ENCODE measurements at places on chromosomes 6 and 20.

- DNase-seq, result no peak
Observed at GRCh38 chr20:36304786-36305495, 1.2 kb upstream of the DLGAP4 start.

- DNase-seq, result peak; percentile 77
Observed at GRCh38 chr6:31729515-31729978, 448 bp upstream of the DDAH2 start.

- no peak for DNase-seq
Observed at GRCh38 chr6:18314317-18314997, 50.1 kb upstream of the DEK start.

- no peak for DNase-seq
Observed at GRCh38 chr6:34982424-34982852, 93.4 kb downstream of the ANKS1A start.

DNA sequence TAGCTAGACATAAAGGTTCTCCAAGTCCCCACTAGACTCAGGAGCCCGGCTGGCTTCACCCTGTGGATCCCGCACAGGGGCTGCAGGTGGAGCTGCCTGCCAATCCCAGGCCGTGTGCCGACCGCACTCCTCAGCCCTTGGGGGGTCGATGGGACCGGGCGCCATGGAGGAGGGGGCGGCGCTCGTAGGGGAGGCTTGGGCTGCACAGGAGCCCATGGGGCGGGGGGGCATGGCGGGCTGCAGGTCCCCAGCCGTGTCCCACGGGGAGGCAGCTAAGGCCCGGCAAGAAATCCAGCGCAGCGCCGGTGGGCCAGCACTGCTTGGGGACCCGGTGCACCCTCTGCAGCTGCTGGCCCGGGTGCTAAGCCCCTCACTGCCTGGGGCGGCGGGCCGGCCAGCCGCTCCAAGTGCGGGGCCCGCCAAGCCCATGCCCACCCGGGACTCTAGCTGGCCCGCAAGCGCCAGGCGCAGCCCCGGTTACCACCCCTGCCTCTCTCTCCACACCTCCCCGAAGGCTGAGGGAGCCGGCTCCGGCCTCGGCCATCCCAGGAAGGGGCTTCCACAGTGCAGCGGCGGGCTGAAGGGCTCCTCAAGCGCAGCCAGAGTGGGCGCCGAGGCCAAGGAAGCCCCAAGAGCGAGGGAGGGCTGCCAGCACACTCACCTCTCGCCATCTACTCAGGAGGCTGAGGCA, 26.5 kb upstream of the ID1 start:
- no peak for DNase-seq

DNA sequence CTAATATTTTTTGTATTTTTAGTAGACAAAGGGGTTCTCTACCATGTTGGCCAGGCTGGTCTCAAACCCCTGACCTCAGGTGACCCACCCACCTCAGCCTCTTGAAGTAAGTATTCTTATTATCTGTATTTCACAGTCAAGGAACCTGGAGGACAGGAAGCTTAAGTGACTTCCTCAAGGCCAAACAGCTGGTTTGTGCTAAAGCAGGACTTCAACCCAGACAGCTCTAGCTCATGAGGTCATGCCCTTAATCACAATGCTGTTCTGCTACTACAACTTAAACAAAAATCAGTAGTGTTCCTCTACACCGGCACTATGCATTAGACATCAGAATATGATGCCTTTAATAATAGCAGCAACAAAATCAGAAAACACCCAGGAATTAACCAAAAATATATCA, 168.9 kb downstream of the ADGB start:
- no peak for DNase-seq

DNA sequence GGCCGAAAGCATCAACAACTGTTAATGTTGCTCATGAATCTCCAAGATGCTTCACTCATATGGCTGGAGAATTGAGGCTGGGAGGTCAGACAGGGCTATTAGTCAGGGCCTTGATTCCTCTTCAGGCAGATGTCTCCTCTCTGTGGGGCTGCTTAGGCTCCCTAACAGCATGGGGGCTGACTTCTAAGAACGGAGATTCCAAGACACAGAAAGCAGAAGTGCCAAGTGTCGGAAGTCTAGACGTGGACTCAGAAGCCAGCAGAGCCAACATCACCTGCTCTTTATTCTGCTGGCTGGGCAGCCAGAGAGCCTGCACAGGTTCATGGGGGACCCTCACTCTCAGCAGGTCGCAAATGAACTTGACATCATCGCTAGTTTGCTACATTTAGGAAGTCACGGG, 279.8 kb downstream of the CDH26 start:
- DNase-seq, result no peak

DNA sequence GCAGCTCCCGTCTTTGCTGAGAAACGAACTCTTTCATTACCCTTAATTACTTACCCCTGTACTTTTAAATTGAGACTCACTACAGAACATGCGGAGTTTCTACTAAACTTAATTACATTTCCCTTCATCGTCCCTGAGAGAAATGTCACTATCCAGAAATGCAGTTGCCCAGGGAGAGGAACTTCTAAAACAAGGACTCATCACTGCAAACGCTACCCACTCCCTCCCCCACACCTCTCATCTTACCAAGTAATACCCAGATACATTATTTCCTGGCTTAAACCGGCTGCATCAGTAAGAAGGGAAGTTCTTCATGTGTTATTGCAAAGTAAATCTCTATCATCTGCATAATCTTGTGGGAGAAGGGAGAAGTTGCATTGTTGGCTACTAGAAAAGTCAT, 138.3 kb downstream of the IPCEF1 start:
- no peak for DNase-seq

GRCh38 chr6:5667737-5668136, 339.0 kb downstream of the NRN1 start:
- no peak for DNase-seq

- no peak for DNase-seq
Observed at GRCh38 chr6:159468994-159469393, 224.0 kb downstream of the SOD2 start.

- DNase-seq, result no peak
Observed at GRCh38 chr20:32894711-32895355, 36.1 kb downstream of the EFCAB8 start.

DNA sequence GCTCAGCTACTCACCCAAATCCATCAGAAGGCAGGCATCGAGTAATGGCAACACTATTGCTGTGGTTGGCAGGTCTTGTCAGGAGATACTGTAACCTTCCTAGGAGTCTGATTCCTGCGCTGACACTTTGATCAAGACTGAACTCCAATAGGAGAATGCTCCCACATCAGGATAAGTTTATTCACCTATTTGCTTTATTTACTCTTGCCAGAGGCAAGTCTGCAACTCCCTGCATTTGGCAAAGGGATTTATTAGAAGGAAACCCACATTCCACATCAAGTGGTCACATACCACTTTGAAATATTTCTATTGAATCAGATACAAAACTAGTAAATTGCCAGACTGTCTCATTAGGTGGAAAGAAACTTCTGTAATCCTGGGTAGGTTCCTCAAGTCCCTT, 43.5 kb downstream of the ZFAND3 start:
- no peak for DNase-seq

GRCh38 chr20:19308146-19308545, 95.7 kb downstream of the SLC24A3 start:
- no peak for DNase-seq

- no peak for DNase-seq
Observed at GRCh38 chr6:125066140-125066539, 87.4 kb upstream of the TPD52L1 start.

DNA sequence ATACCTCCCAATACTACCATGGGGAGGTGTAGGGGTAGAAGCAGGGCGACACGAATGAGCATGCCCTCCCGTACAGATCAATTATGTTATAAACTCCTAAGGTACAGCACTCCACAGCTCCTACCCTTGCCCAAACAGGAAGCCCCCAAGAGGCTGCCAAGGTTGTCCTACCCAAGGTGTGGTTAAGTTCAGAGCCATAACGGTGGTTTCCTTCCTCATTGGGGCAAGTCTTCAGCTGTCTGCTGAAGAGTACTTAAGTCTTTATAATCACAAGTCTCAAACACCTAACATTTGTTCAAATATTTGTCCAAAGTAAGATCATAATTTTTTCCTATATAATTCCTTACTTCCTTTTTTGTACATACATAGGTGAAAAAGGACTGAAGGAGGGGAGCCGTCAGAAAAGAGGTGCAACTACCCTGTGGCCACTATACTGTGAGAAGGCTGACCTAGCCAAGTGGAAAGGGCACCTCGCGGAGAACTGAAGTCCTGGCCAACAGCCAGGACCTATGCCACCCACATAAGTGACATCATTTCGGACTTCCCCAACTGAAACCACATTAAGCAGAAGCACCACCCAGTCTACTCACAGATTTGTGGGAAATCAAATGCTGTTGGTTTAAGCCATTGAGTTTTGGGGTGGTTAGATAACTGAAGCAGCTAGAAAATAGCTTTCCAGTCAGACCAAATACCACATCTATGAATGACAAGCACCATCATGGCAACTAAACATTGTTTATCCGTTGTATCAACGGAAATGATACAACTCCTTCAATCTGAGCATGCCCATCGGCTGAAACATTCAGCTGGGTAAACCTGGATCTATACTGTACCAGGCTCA, 2.9 kb upstream of the RAB22A start:
- peak; percentile 50 for DNase-seq

GRCh38 chr6:74597840-74598239, 608.0 kb downstream of the COL12A1 start:
- DNase-seq, result no peak

DNA sequence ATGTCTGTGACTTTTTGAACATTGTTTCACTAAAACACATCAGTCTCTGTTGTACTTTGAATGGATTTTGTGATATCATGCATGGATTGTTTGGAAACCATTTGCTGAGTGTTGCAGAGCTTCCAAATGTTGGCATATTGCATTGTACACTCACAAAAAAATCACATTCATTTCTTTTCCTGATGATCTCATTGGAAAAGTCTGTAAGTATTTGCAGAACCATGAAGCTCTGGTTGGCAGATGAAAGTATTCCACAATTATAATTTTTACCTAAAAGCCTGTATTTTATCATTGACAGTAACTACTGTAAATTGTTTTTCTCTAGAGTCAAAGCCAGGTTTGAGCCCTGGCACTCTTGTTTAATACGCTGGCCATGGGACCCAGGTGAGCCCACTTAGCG, 42.1 kb downstream of the VAPB start:
- no peak for DNase-seq

GRCh38 chr6:14517516-14518105, 400.0 kb downstream of the CD83 start:
- no peak for DNase-seq

GRCh38 chr6:164370773-164371172, 938.6 kb downstream of the C6orf118 start:
- no peak for DNase-seq

- DNase-seq, result no peak
Observed at GRCh38 chr20:38873050-38873581, 53.1 kb upstream of the FAM83D start.

GRCh38 chr20:15446373-15446772, 1109.0 kb upstream of the FLRT3 start:
- DNase-seq, result no peak

GRCh38 chr6:143205585-143205984, 144.9 kb downstream of the AIG1 start:
- DNase-seq, result no peak

GRCh38 chr20:36132802-36133211, 21.7 kb upstream of the EPB41L1 start:
- DNase-seq, result no peak

DNA sequence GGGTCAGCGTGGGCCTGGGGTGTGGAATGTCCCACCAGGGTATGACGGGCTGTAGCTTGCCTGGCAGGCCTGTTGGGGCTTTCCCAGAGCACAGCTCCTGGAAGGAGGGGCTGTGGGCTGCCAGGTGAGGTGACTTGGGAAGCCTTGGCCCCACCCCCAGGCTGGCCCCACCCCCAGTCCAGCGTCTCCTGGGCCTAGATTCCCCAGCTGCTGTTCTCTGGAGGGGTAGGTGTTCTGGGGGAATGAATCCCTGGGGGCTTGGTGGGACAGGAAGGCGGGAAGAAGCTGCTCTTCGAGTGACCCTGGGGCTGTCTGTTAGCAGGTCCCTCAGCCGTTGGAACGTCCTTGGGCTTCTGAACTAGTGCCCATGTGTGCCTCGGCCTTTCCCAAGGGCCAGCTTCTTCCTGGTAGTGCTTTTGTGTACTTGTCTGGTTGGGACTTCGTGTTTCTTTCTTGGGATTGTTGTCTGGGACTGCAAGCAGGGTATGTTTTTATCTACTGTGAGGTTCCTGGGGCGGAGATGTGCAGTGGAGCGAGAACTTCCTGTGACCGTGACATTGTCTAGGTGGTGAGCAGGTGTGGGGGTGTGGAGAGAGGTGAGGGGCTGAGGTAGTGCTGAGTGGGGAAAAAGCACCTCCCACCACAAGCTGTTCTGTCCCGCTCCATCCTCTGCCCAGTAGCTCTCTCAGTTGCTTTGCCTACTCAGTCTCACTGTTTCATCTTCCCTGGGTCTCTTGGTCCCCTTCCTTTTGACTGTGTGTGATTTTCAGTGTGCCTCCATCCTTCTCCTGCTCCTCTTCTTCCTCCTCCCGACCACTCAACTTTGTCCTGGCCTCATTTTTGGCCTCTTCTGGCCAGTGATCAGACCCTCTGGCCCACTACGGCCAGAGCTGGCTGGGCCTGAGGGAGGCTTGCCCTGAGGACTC, 1.3 kb upstream of the DDR1 start:
- DNase-seq, result no peak

DNA sequence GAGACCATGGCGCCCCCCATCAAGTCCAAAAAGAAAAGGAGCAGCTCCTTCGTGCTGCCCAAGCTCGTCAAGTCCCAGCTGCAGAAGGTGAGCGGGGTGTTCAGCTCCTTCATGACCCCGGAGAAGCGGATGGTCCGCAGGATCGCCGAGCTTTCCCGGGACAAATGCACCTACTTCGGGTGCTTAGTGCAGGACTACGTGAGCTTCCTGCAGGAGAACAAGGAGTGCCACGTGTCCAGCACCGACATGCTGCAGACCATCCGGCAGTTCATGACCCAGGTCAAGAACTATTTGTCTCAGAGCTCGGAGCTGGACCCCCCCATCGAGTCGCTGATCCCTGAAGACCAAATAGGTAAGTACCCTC, 41.7 kb upstream of the NAA20 start:
- DNase-seq, result no peak

DNA sequence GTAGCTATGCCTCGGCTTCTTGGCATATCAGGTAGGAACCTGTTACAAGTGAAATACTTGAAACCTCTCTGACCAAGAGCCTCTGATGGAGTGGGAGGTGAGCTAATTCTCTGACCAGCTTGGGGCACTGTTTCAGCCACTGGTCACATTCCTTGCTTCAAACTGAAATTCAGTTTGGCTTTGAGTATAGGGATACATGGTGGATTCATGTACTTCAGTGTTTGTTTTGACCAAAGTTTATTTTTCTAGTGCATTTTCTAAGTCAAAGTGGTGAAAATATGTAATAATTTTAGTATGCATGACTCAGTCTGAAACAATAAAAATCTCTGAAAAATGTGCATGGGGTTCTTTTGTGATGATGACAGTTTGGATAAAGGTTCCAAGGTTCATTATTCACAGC, 18.6 kb downstream of the TTPAL start:
- no peak for DNase-seq

DNA sequence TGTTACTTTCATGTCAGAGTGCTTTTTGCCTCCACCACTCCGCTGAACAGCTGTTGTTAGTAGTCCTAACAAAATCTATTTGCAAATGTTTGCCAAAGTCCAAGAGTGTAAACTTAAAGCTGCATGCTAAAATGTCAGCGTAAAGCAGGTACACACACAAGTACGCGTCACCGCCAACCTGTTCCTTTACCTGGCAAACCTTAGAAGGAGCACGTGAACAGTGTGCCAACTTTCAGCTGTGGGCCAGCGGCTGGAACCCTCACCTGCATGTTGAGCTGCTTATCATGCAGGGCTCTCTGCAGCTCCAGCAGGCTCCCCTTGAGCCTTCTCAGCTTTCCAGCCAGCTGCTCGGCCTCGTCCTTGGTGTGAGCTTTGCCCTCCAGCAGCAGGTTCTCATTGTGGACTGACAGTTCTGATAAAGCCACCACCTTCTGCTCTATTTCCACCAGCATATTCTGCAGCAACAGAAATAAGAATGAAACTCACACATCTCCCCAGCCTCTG, 359.3 kb downstream of the SYNE1 start:
- DNase-seq, result no peak

Data from naive thymus-derived CD8-positive, alpha-beta T cell (primary cell).